Activated CD8-positive, alpha-beta memory T cell treated with anti-CD3 and anti-CD28 coated beads for 1 hour (primary cell): ENCODE measurements at places on chromosomes 11 and 22.
A peak's percentile ranks its signal among the peaks of the same experiment; 100 is the strongest.

DNA sequence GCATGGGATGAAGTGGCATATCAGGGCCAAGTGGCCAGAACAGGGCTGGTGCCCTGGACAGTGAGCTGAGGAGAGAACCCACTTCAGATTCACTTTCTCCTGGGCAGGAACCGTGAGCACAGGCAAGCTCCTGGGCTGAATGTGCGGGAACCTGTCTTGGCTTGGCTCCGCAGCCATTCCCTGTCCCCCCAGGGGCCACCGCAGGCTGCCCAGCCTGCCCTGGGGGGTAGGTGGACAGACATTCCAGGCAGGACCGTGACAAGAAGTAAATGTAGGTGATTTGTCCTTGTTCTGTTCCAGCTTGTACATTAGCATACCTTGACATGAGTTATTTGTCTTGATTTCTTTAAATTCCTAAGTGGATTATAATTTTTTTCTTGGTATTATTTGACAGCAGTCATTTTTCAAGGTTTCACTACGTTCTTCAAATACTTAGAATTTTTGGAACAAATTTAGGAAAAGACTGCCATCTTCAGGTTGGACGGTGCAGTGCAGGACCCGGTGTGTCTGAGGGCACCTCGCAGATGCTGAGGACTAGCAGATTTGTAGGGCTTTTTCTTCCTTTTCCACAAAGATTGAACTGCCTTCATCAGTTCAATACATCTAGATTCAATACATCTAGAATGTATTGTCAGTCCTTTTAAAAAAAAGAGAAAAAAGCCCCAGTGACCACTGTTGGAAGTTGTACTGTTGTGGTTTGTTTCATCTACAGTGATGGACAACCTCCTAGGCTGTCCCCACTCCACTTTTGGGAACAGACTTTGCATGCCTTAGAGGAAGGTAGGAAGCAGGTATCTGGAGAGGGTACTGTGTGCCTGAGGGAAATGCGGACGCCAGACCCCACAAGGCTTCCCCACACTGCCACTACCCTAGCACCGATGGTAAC, 115.1 kb upstream of the RASSF10 start:
- DNase-seq = no peak

GRCh38 chr11:132119573-132119972, 749.2 kb downstream of the NTM start:
- no peak for DNase-seq

GRCh38 chr22:24367841-24368240, 59.6 kb upstream of the ADORA2A start:
- no peak for DNase-seq

GRCh38 chr11:120058931-120059330, 79.0 kb downstream of the TRIM29 start:
- no peak for DNase-seq

- DNase-seq = no peak
Observed at GRCh38 chr22:32106930-32107329, 52.2 kb downstream of the C22orf42 start.

GRCh38 chr11:79179087-79179486, 261.7 kb downstream of the TENM4 start:
- DNase-seq = no peak

- peak; percentile 79 for DNase-seq
Observed at GRCh38 chr22:36329254-36330078, 58.3 kb downstream of the MYH9 start.

DNA sequence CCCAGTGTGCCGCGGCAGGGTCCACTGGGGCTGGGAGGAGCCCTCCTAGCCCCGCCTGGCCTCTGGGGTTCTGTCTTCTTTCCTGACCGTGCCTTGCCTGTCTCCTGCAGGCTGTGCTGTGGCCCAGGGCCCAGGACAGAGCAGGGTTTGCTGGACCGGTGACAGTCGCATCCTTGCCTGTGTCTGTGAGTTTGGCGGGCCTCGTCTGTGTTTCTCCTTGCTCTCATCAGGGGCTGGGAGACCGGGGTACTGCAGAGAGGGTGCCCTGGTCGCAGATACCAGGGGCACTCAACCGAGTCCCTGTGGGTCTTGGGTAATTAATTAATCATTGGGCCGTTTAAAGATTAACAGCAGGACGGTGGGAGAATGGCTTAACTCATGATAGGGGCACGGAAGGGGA, 29.9 kb downstream of the RPL3 start:
- DNase-seq = no peak

DNA sequence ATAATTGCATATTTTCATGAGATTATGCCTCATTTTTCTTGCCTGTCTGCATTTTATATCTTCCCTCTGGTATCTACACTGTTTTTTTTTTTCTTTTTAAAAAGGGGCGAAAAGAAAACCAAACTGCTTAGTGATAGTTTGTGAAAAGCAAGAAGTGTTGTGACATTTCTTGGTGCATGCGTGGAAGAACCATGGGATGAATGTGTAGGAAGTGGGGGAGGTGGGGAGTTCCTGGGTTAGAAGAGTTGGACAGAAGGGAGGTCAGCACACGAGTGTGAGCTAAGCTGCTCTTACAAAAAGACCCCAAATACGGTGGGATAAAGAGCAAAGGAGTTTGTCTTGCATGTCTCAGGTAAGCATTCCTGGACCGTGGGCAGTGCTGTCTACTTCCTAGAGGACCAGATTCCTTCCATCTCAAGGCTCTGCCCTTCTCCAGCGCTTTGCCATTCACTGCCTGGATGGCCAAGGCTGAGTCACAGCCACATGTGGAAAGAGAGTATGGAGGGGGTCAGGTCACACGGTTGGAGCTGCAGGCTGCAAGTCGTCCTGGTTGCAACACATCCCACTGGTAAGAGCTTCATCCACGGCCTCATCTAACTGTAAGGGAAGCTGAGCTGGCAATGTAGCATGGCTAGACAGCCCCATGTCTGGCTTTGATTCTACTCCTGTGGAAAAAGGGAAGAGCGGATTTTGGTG, 300.6 kb downstream of the DDX10 start:
- DNase-seq = no peak

- no peak for DNase-seq
Observed at GRCh38 chr22:27215871-27216270, 558.5 kb downstream of the MIAT start.

DNA sequence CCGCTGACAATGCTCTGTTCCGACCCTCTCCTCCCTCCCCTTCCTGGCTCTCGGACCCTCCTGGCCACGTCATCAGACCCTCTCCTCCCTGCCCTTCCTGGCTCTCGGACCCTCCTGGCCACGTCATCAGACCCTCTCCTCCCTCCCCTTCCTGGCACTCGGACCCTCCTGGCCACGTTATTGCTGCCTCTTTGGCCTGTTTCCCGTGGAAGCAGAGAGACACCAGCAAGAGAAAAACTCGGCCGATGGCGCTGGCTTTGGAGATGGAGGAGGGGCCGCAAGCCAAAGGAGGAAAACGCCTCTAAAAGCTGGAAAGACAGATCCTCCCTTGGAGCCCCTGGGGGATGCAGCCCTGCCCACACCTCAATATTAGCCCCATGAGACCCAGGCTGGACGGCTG, 463.3 kb downstream of the BRD1 start:
- DNase-seq = no peak

- DNase-seq = no peak
Observed at GRCh38 chr11:73648571-73649046, 2.2 kb downstream of the PLEKHB1 start.

GRCh38 chr11:95584589-95584988, 205.0 kb downstream of the FAM76B start:
- no peak for DNase-seq

DNA sequence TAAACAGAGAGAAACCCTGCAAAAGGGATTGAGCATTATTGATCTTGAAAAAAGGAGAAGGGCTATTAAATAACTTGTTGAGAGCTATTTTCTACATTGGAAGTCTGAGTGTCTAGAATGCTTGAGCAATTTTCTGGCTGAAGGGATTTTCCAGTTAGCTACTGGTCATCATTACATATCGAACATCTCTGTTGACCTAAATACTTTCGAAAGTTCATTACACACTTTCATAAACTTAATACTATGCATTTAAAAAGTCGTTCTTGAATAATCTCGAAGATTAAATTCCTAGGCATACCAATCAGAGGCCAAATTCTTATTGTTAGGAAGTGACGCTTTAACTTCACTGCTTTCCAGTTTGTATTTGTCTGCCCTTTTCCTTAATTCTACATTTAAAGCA, 13.7 kb downstream of the ETS1 start:
- DNase-seq = no peak

- DNase-seq = no peak
Observed at GRCh38 chr11:45655012-45655283, 10.5 kb downstream of the CHST1 start.

DNA sequence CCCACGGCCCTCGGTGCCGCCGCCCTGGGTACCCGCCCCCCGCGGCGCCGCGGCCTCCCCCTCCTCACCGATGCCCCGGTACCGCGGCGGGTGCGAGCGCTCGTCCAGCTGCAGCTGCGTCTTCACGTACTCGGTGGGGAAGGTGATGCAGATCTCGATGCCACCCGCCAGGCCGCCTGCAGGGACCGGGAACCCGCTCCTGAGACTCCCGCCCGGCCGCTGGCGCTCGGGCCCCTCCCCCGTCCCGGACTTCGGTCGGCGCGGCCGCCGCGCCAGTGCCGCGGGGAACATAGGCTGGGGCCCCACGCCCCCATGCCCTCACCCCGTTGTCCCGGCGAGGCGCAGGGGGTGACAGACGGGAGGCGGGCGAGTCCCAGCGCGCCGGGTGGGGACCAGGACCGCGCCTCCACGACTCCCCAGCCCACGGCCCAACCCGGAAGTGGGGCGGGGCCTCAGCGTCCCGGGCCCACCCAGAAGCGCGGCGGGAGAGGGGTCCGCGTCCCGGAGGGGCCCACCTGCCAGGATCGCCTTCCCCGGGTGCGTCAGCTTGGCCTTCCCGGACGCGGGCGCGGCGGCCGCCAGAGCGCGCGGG, 375 bp downstream of the SLC25A1 start:
- no peak for DNase-seq

GRCh38 chr22:29948385-29948769, 65.4 kb downstream of the MTMR3 start:
- DNase-seq = no peak

GRCh38 chr22:44266796-44267760, 45.7 kb downstream of the SHISAL1 start:
- no peak for DNase-seq

GRCh38 chr11:44247508-44247907, 62.4 kb downstream of the ALX4 start:
- DNase-seq = no peak

DNA sequence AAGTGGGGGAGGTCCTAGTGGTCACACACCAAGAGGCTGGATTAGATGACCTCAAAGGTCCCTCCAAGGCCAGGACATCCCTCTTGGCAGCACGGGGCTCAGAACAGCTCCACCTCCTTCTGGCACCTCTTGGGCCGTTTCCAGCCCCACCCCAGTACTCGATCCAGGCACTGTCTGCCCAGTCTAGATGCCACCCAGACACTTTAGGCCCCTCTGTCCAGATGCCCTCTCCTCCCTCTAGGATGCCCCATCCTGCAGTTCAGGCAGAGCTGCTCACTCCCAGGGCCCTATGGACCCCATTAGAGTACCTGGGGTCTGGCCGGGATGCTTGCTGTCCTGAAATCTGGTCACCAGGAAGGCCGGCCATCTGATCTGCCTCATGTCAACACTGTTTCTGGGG, 34.7 kb upstream of the PRR5 start:
- DNase-seq = no peak
